ENCODE measurements at places on chromosomes 1 and 21.

- no peak for DNase-seq
Measured at GRCh38 chr1:44696101-44696500, 21.6 kb downstream of the ARMH1 start.

- no peak for DNase-seq
Measured at GRCh38 chr1:178086294-178086693, 7.6 kb upstream of the RASAL2 start.

DNA sequence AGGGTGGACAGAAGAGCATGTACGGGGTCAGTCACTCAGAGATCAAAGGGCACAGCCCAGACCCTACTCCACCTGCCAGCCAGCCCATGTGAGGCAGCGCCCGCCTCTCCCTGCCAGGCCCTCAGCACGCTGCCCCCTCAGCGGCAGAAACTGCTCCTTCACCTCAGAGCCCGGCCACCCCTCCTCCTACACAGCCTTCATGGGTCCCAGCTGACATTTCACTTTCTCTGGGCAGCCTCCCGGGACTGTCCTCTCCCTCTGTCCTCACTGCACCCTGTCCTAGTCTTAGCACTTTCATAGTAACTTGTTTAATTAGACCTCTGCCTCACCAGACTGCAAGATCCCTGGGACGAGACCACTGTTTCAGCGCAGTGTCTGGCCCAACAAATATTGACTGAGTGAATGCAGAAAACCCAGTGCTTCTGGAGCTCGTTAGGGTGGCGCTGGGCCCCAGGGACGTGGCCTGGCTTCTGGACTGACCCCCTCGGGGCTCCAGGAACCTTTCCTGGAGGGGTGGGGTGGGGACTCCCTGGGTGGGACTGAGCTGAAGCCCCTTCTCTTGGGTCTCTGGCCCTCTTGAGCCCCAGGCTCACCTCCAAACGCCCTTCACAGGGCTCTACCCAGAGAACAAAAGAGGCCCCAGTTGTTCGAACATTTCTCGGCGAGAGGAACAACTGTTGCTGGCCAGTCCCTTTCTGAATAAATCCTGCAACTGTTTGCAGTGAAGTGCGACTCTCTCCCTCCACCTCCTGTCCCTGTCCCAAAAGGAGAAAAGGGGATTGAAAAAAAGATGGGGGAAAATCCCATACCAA is 114.9 kb downstream of the CASZ1 start:
- no peak for DNase-seq

- DNase-seq = peak; percentile 31
Measured at GRCh38 chr1:204507317-204508105, 8.7 kb upstream of the MDM4 start.

DNA sequence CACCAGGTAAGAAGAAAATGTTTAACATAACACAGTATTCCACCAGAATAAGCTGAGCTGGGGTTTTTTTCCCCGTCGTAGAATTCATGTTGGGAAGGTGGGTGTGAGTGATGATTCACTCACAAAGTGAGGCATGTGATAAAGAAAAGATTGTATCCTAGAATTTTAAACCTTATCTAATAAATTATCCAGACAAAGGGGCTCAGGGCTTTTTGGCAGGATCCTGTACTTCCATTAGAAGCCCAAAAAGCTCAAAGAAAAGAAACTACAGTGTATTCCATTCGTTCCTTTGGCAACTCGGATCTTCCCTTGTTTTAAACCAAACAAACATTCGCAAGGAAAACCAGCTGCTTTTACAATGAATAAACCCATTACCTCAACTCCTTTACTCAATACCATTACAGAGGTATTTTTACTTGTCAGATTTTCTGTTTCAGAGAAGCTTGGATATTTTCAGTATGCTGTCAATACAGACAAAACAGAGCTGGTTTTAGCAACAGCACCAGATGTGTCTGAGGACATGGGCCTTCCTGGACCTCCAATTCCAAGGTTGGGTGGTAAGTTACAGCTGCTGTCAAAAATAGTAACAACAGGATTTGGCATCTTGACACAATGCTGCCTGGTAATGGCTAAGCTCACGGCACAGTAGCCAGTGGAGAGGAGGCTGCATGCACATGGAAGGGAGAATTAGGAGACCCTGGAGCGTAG is 159.9 kb upstream of the RUNX1 start:
- DNase-seq = no peak

DNA sequence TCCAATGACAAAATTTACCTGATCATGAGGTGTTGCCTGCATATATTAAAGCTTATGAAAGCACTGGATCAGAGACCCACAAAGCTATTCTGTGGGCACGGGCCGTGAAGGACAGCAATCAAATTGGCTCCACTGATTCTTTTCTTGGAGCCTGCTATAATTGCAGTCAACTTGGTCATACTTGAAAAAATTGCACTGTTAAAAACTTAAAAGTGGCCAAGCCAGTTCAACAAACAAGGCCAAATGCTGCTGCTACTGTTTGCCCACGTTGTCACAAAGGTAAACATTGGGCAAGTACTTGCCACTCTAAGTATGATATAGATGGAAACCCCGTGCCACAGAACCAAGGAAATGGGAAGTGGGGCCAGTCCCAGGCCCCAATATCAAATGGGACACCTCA is 37.8 kb downstream of the CYP4A11 start:
- DNase-seq = no peak

- DNase-seq = no peak
Measured at GRCh38 chr1:66676613-66677298, 75.5 kb upstream of the DYNLT5 start.

DNA sequence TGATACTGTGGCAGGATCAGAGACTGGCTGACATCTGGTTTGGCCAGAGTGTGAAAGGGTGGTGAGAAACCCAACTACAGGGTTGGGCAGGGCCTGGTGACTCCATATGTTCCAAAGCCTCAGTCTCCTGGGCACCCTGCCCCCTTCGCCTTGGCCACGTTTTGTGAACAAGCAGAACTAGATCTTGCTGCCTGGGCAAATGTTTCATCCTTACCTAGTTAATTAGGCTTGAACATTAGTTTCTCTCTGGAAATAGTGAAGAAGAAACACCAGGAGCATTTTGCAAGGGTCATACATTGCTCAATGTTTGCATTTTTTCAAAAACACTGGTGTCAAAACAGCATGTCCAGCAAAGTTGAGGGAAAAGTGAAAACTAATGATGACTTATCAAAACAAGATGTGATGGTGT is 60.5 kb downstream of the MAP3K7CL start:
- DNase-seq = no peak

DNA sequence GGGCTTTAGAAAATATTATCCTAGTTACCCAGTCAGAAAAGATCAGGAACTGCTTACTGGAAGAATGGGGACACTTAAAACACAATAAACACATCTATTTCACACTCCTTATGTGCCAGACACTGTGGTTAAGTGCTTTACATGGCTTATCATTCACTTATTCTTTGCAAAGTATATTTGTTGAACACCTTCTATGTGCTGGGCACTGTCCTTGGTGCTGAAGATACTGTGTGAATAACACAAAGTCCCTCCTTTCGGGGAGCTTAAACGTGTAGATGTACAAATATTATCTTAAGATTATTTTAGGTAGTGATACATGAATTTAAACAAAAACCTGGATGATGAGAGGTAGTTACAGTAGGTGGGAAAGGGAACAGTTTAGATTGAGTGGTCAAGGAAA is 169.3 kb downstream of the ST6GALNAC5 start:
- no peak for DNase-seq

DNA sequence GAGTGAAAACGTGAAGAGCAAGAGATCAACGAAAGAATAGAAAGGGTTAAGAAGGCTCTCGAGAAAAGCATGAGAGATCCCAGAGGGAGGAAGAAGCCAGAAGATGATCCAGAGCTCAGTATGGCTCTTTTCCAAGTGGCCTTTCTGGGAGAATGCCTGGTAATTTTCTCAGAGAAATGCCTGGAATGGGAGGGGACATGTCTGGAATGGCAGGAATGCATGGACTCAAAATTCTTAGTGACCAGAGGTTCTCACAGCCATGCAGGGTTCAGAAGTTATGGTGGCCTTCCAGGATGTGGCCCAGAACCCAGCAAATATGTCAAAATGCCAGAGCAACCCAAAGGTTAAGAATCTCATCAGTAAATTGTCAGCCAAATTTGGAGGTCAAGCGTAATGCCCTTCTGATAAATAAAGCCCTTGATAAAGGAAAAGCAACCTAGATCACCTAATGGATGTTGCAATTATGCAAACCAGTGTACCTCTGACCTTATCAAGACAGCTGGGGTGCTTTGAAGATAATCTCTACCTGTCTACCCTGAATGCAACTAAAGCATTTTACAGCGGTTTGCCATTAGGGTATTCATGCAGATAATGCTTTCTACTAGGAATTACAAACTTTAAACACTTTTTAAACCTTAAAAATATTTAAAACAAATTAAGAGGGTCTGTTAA is 53.1 kb downstream of the NBPF6 start:
- DNase-seq = no peak

DNA sequence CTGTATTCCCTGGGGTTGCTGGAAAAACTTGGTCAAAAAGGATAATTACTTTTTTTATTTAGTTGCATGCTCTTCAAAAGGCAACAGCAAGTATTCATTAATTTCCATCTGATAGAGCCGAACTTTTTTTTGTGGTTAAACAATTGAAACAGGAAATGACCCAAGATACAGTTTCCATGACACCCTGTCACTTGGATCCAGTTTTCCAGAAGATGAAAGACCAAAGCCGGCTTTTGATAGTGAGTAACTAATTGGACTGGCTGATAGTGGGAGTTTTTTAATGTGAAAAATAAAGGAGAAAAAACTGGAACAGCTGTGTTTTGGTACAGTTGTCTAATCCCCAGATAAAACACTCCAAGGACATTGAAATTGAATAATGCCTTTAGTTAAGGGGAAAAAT is 33.0 kb downstream of the CACHD1 start:
- no peak for DNase-seq

GRCh38 chr21:43188592-43189210 is 19.9 kb downstream of the CRYAA start:
- no peak for DNase-seq

DNA sequence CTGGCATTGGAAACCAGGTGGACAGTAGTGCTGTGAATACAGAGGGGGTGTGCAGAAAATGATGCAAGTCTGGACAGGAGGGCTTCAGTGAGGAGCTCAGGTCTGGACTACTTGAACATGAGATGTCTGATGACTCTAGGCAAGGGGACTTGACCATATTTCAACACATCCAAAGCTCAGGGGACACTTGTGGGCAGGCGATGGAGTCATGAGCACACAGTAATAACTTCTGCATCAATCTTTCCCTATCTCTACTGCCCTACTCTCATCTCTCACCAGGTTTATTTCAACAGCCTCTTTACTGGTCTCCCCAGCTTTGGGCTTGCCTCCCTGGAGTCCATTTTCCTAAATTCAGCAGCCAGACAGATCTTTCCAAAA is 21.9 kb downstream of the FMO2 start:
- no peak for DNase-seq

- peak; percentile 47 for DNase-seq
Measured at GRCh38 chr1:116754198-116754977, at the start of gene CD2. CD2 (plus strand) TSS chr1:116754430; CDS start chr1:116754493, 63 bp downstream.

DNA sequence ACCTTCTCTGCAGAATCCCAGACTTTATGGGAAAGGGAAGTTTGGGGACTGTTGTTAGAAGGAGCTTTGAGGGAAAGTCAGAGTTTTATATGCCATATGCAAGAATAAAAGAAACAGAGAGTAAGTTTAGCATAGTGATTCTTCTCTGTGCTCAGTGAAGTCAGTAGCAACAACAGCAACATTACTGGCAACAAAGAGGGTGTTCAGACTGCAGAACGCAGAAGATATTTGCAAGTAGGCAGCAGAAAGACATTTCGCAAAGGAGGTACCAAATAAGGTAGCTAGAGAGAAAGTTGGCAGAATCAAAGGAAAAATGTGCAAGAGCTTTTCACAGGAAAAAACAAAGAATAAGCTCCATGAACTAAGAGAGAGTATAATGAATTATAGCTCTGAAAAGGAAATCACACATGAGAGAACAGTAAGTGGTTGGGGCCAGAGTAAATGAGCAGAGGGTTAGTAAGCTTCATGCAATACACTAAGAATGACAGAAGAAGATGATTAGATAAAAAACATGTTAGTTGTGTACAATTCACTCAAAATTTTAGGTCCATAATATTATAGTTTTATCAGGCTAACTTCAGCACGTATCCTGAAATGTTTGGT is 98.1 kb downstream of the NEGR1 start:
- DNase-seq = no peak

- DNase-seq = no peak
Measured at GRCh38 chr1:207959141-207959825, 48.4 kb upstream of the CD34 start.

- no peak for DNase-seq
Measured at GRCh38 chr1:180199018-180199417, 31.0 kb upstream of the LHX4 start.

- DNase-seq = no peak
Measured at GRCh38 chr1:200260597-200261335, 149.1 kb downstream of the ZNF281 start.

GRCh38 chr1:61446531-61446991 is 278.4 kb downstream of the TM2D1 start:
- no peak for DNase-seq

- DNase-seq = peak; percentile 69
Measured at GRCh38 chr1:55140546-55140983, 74.6 kb downstream of the USP24 start.

DNA sequence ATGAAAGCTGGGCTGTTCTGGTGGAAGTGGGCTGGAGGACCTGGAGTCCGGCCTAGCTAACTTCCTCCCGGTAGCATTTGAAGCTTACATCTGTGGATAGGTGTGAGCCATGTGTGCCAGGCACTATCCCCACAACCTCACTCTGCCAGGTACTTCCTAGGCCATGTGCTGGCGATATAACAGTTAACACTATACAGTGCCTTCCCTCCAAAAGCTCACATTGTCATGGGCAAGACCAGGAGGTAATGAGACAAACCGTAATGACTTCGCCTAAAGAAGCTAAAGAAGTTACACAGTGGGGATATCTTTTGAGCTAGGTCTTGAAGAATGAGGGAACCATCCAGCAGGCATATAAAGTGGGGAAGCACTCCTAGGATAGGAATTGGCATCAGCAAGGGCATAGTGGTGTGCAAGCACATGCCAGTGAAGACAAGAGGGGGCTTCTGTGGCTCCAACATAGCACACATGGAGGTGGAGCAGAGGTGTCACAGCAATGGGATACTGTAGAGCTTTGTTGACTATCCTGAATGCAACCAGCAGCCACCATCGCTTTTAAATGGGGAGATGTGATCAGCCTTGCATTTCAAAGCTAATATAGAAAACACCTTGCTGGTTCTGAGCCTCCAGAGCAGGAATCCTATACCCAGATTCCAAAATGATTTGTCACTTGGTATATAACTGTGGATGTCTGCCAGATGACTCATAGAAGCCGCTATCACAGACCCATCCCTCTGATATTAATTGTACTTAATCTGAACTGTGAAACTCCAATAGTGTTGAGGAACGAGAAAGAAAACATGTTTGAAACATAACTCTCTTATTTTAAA is 466.3 kb downstream of the LMO4 start:
- DNase-seq = no peak

- no peak for DNase-seq
Measured at GRCh38 chr21:45959182-45959581, 22.4 kb upstream of the COL6A1 start.

- DNase-seq = no peak
Measured at GRCh38 chr1:150094734-150095265, 27.2 kb downstream of the VPS45 start.
